ENCODE measurements at places on chromosomes 7 and 10.

GRCh38 chr7:123770378-123770777 lies 21.6 kb upstream of the WASL start:
- no peak for DNase-seq

DNA sequence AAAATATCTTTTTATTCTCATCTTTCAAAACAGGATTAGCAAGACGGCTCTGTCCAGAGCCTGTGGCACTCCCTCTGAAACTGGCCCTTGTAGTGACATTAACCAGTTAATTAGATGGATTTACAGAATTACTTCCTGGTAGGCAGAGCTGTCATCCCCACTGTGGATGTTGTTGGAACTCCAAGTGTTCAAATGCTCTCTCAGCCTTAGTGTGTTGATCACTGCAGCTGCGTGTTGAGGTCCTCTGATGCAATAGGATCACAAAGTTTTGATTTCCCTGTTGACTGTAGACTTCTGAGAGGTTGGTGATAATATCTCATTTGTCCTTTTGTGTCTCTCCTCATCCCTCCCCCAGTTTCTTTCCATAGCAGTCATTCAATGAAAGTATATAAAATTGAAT lies 117.3 kb upstream of the CDK6 start:
- no peak for DNase-seq

DNA sequence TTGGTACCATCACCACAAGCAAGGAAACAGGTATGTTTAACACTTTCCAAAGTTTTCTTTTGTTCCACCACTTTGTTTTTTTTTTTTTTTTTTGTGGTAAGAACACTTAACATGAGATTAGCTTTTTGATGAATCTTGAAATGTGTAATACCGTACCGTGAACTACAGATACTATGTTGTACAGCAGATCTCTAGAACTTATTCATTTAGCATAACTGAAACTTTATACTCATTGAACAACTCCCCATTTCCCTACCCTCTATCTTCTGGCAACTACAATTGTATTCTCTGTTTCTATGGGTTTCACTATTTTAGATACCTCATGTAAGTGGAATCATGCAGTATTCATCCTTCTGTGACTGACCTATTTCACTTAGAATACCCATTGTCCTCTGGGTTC lies 162.7 kb upstream of the ITGB1 start:
- no peak for DNase-seq

DNA sequence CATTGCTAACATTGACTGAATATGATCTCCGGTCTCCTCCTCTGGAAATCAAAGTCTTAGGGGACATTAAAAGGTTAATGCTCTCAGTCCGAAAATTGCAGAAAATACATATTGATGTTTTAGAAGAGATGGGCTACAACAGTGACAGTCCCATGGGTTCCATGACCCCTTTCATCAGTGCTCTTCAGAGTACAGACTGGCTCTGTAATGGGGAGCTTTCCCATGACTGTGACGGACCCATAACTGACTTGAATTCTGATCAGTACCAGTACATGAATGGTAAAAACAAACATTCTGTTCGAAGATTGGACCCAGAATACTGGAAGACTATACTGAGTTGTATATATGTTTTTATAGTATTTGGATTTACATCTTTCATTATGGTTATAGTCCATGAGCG lies 39.2 kb downstream of the SAMD8 start:
- no peak for DNase-seq

DNA sequence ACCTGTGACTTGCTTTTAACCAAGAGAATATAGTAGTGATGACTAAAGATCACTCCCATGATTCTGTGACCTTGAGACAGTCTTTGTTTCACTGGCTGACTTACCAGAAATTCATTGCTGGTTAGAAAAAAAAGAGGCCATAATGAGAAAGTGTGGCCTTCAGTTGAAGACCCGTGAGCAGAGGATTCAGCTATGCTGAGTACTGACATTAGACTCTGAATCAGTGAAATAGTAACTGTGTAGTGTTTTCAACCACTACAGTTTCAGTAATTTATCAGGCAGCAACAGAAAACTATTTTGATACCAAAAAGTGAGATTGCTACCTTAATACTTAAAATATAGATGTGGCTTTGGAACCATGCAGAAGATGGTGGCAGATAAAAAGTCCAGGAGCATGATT lies 298.0 kb upstream of the KCND2 start:
- DNase-seq, result no peak

GRCh38 chr7:85980740-85981139 lies 663.0 kb upstream of the GRM3 start:
- DNase-seq, result no peak

GRCh38 chr7:13241416-13241815 lies 554.0 kb downstream of the ARL4A start:
- DNase-seq, result no peak

- DNase-seq, result no peak
Observed at GRCh38 chr7:18505870-18506460, 10.4 kb downstream of the HDAC9 start.

GRCh38 chr10:72887043-72887442 lies 6.5 kb upstream of the OIT3 start:
- DNase-seq, result peak; percentile 65

DNA sequence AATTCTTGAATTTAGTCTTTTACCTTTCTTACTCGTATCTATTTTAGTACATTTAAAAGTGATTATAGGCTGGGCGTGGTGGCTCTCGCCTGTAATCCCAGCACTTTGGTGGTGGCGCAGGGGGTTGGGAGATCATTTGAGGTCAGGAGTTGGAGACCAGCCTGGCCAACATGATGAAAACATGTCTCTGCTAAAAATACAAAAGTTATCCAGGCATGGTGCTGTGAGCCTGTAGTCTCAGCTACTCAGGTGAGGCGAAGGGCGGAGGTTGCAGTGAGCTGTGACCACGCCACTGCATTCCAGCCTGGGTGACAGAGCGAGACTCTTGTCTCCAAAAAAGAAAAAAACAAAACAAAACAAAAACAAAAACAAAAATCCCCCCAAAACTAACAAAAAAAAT lies 12.2 kb downstream of the PRKCQ start:
- DNase-seq, result no peak

- no peak for DNase-seq
Observed at GRCh38 chr10:132638130-132638515, 100.5 kb downstream of the INPP5A start.

DNA sequence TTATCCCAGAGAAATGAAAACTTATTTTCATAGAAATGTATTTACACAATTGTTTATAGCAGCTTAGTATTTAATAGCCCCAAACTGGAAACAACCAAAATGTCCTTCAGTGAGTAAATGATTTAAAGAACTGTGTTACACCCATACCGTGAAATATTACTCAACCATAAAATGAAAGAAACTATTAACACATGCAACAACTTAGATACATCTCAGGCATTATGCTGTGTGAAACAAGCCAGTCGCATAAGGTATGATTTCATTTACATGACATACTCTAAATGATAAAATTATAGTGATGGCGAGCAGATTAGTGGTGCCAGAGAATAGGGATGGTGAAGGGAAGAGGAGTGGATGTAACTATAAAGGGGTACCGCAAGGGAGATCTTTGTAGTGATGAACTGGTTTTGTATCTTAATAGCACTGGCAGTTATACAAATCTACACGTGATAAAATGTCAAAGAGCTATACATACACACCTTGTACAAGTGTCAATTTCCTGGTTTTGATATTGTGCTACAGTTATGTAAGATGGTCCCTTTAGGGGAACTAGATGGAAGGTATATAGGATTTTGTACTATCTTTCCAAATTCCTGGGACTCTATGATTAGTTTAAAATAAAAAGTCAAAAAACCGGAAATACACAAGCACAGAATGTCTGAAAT lies 40.5 kb downstream of the MACC1 start:
- no peak for DNase-seq

GRCh38 chr10:110774069-110775019 lies 97.4 kb upstream of the PDCD4 start:
- DNase-seq, result no peak

- DNase-seq, result no peak
Observed at GRCh38 chr7:96084881-96085553, 236.9 kb downstream of the SLC25A13 start.

- DNase-seq, result no peak
Observed at GRCh38 chr7:103010211-103010610, 64.4 kb downstream of the FBXL13 start.

DNA sequence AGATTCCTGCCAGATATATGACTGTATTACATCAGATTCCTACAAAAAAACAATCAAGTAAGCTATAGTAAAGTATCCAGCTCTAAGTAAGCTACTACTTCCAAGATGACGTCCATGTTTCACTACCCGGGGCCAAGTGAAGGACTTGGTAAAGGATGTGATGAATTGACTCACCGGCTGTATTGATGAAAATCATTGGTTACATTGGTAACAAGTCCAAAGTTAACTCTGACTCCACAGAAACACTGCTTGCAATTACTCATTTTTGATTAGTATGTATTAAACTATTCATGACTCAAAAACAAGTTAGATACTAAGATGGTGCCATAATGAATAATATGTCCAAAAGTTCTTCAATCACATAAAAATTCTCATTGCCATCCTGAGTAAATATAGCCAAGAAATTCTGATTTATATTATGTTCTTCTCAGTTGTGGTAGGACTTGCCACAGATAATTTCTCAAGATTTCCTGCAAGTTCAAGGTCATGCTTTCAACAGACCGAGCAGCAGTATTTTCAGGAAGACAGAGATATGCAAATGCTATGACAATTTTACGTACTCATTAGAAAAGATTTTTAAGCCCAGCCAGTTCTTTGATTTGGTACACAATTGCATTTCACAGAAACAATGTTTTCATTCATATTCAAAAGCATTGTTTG lies 12.6 kb upstream of the DNAJC1 start:
- no peak for DNase-seq

- no peak for DNase-seq
Observed at GRCh38 chr10:11586170-11586569, 25.3 kb downstream of the USP6NL start.

GRCh38 chr7:157540020-157540419 lies 203.2 kb downstream of the DNAJB6 start:
- DNase-seq, result no peak

GRCh38 chr7:2757361-2757903 lies 69.4 kb downstream of the AMZ1 start:
- no peak for DNase-seq

DNA sequence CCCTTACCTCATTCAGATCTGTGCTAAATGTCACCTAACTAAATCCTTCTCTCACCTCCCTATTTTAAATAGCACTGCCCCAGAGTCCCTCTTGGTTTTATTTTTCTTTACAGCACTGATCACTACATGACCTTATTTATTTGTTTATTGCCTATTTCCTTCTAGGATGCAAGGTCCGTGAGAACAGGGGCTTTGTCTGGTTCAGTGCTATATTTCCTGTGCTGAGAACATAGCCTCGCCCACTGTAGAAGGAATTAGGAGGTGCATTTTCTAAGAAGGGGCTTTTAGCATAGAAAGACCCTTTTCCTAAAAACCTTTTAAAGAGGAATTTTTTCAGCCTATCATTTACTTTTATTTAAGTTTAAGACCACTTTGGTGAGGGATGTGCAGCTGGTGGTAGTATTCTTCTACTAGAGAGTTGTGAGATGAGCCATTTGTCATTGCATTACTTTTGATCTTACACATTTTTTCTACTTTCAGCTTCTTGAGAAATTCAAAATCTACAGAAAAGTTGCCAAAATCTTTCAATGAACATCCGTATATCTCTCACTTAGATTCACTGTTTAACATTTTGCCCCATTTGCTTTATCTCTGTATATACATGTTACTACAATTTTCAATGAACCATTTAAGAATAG lies 13.5 kb upstream of the PCGF5 start:
- DNase-seq, result no peak

- no peak for DNase-seq
Observed at GRCh38 chr10:73997461-73997786, 492 bp upstream of the VCL start.

- DNase-seq, result no peak
Observed at GRCh38 chr10:36781570-36781969, 343.8 kb upstream of the ANKRD30A start.
